Right renal cortex interstitium (tissue), 3 donors: ENCODE measurements at places on chromosomes 5 and 9. TPM values are rescaled to one million over a fixed set of nuclear protein-coding genes. Genes with fewer than 3 reads are reported as not detected.

DNA sequence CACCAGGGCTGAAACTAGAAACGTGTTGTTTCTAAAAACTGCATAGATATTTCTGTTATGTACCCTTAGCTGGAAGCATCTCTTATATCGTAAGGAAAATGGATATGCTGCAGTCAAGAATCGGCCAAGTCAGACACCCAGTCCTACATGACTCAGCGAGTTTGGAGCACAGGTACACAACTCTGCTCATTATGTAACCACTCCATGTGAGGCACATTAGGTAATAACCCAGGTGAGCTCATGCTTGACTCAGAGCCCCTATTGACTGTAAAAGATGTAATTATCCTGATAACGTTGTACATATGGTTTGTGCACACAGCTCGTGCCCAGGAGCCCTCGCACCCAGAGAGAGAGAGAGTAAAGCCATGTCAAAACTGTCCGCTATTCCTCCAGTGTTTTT is 593.7 kb upstream of the ACO1 start:
- no peak for DNase-seq

DNA sequence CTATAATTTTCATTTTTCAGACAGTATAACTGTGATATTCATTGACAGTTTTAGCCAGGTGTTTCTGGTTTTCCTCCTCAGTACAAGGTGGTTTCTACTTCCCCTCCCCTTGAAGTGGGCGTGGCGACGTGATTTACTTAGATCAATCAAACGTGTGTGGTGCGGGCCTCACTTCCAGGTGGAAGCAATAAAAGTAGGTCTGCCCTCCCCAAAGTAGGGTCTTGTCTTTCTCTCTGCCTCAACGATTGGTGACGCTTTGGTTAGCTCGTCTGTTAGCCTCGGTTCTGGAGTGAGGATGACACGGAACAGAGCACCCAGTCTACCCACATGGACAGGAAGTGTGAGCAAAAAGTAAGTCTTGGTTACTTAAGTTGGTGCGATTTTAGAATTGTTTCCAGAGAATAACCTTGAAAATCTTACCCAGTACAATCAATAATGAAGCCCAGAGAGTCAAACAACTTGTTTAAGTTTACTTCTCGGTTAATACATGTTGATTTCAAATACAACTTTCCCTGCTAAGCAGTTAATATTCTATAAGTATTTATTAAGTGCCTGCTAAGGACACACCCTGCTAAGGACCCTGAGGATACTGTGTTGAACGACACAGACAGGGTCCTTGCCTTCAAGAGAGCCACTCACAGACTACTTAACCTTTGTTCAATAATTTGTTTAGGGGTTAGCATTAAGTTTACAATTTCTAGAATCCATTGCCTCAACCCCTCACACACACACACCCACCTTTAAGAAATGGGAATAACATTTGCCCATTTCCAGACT is 48.4 kb downstream of the COX7C start:
- DNase-seq = no peak

RNF183 gene
- polyA plus RNA-seq = 5.8 TPM

DNA sequence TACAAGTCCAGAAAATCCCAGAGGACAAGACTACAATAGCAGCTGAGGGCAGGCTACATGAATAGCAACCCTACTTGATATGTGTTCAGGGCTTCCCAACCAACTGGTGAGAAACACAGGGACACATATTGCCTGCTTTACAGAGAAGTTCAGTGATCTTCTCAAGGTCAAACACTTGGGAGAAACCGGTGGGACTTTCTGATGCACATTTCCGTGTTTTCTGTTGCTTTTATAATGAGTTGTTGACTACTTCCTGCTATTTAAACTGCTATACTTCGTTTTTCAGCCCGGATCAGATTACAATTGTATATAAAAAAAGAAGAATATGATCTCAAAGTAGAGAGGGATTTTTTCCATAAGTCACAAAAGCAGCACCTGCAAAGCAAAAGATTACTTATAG is 175.1 kb downstream of the SNX18 start:
- no peak for DNase-seq

DNA sequence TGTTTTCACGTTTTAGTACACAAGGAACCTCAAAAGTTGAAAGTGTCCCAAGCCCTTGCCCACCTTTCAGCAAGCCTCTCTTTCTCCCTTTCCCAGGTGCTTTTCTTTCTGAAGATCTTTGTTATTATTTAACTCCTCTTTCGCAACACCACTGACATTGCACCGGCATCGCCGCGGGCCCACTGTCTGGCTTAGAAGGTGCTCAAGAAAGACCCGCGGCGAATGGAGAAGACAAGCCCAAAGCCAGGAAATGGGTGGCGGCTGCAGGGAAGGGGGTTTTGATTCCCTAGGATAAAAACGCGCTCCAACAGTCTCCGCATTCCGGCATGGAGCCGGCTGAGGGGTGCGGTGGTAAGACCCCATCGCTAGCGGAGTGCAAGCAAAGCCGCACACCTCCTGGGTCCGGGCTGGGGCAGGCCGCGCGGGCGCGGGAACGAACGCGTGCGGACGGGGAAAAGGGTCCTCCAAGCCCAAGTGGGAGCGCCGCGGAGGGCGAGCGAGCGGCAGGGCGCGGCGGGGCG is 404 bp upstream of the AFAP1L1 start:
- DNase-seq = no peak

GRCh38 chr9:124941679-124942561 is 1.0 kb upstream of the GOLGA1 start:
- peak; percentile 61 for DNase-seq

GRCh38 chr5:179776411-179776938 is 17.3 kb upstream of the LTC4S start:
- DNase-seq = no peak

DNA sequence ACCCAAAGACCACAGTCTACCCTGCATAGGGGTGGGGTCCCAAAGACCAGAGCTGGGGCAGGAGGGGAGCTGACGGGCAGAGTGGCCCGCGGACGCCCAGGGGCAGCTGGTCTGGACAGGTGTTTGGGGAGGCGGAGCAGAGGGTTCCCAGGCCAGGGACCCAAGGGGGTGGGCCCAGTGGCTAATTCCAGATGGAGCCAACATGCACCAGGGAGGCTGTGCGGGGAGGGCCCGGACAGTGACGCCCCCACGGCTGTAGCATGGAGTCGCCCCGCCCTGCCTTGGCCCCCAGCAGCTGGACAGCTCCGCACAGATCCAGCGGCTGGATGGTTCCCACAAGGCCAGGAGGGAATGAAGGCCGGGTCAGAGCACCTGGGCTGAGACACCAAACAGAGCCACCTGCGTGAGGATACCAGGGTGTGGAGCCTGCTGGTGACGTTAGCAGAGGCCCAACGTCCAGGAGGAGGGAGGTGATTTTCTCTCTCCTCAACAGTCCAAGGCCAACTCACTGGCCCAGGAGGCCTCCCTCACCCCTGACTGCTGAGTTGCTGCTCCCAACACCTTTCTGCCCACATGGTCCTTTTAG is 55.3 kb upstream of the EGFL7 start:
- no peak for DNase-seq

DNA sequence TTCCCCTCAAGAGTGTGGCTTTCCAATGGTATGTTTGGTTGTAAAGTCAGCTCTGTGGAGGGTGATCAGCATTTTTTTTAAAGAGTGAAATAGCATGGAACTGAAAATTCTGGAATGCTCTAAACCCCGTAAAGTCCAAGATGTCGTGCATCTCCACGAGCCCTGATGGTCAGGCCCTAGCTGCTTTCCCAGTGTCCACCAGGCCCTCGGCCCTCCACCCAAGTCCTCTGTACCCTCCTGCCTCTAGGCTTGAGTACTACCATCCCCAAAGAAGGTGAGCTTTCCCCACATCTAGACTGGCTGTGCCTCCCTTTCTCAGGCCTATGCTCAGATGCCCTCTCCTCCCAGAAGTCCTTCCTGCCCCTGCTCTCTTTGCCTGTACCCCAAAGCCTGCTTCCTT is 280.3 kb downstream of the GADD45G start:
- no peak for DNase-seq

DNA sequence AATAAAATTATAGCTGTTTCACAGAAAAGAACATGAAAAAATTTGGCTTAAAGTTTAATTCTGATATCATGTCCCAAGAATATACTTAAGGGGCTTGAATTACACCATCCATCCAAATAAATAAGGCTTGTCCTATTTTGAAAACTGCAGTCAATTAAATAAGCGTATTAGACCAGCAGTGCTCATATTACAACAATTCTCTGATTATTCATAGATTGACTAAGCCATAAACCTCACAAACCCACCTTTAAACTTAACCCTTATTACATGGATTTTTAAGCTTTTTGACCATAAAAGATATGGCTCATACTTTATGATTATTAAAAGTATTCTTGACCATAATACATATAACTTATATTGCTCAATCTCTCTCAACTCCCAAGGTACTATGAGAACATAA is 127.9 kb downstream of the ELAVL2 start:
- no peak for DNase-seq

- DNase-seq = no peak
Measured at GRCh38 chr5:7801891-7802614, 48.9 kb downstream of the CFAP90 start.

PKD2L2 gene
- not detected for polyA plus RNA-seq

IL33 gene
- polyA plus RNA-seq = 8.9 TPM

DNA sequence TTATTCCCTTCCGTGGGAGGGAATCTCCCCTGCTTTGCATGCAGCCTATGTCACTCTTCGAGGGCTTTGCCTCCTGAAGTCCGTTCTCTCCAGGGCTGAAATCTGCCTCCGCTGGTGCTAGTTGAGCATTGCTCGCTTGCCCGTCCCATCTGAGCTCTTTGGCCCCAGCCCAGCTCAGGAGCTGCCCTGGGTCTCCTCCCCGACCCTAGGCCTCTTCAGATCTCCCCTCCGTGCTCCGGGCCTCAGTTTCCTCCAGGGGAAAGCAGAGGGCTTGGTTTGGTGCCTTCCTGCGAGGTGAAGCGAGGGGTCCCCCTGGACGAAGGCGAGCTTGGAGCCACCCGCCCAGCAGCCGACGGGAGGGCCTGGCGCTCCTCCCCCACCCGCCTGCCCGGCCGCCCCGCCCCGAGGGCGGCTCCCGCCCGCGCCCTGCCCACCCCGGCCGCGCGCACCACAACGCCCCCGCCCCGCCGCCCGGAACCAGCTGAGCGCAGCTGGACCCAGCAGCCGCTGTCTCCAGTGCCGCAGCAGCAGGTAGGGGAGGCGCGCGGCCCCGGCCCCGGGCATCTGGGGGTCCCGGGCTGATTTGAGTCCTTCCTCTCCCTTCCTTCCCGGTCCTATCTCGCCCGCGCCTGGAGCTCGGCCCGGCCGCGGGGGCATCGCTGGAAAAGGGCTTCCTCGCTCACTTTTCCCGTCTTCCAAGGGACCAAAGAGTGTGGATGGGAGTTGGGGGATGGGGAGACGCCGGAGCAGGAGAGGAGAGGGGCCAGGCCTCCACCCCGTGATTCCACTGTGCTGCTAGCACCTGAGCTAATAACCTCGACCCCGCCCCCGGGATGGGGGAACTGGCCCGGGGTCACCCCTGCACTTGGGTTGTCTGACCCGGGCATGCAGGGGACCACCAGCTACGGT is at the start of gene GSN:
Gene GSN, plus strand, starts transcription at position 474 of the 909 bp plus-strand sequence. CDS start 33,810 bp downstream, outside the sequence.
- no peak for DNase-seq

- no peak for DNase-seq
Measured at GRCh38 chr9:89680547-89681467, 76.0 kb downstream of the GADD45G start.

- no peak for DNase-seq
Measured at GRCh38 chr9:98968601-98969337, 25.1 kb downstream of the COL15A1 start.

TMEM167A gene
- polyA plus RNA-seq = 117 TPM

DNA sequence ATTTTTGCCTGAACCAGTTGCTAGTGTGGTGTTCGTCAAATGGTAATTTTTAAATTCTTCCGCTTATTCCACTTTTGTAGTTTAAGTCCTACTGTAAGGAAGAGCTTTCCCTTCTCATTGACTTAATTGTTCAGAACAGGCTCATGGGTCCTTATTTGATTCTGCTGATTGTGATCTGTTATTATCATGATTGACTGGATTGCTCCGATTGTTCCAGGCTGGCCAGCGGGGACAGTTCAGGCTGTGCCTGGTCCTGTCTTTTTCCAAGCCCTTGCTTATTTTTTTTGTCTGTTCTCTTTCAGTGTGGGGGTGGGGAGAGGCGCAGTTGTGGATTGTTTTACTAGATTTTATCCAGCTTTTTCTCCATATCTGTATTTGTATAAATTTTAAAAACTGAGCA is 52.4 kb downstream of the TRIO start:
- no peak for DNase-seq

GRCh38 chr5:95262933-95263660 is 21.8 kb downstream of the MCTP1 start:
- no peak for DNase-seq

DNA sequence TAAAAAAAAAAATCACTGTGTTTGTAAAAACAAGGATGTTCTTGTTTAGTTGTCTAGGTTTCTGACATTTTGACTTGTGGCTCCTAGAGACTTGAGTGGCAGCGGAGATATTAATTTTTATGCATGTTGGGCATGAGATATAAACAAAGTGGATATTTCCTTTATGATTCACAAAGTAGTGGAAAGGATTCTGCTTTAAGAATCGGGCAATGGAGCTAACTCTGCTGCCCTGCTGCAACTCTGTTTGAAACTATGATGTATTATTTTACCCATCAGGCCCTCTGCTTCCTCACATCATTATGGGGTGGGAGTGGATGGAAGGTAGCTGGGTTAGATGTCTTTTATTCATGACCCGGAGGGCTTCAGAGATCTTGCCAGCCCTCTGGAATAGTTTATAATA is 94.1 kb upstream of the CD180 start:
- no peak for DNase-seq

FAM221B gene
- 0.11 TPM for polyA plus RNA-seq

GRCh38 chr9:98745470-98745869 is 36.7 kb upstream of the GABBR2 start:
- DNase-seq = no peak

PROB1 gene
- polyA plus RNA-seq = 1.7 TPM

DNA sequence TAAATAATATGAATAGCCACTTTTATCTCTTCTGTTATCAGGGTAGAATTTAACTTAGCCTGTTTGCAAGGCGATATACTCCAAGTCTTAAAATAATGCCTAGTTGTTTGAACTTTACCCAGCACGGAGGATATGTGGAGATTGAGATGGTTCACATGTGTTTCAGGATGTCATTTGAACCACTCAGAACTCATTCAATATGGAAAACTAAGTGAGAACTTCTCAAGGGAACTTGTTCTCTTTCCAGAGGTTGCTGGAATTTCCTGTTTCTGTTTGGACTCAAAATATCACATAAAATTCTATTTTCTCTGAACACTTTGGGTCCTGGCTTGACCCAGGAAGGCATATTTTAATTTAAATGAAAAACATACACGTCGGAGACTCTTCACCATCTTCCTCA is 139.1 kb upstream of the MYO10 start:
- no peak for DNase-seq

- no peak for DNase-seq
Measured at GRCh38 chr5:170629566-170630175, 125.9 kb downstream of the KCNIP1 start.
